Lung (tissue), 17 donors: ENCODE measurements at places on chromosomes 2 and 18. TPM values are rescaled to one million over a fixed set of nuclear protein-coding genes. Genes with fewer than 3 reads are reported as not detected.

DNA sequence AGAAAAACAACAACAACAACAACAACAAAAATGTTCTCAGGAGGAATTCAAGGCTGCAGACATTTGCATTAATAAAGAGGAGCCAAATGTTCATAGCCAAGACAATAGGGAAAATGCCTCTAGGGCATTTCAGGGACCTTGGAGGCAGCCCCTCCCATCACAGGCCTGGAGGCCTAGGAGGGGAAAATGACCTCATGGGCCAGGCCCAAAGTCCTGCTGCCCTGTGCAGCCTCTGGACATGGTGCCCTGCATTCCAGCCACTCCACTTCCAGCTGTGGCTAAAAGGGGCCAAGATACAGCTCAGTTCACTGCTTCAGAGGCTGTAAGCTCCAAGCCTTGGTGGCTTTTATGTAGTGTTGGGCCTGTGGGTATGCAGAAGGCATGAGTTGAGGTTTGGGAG is 314.5 kb downstream of the CYRIA start:
- H3K27ac ChIP-seq = no peak overlapping the region
- no peaks in the 10 kb centered on the region for H3K4me1 ChIP-seq
- no peak for DNase-seq
- H3K36me3 ChIP-seq = no peaks in the 10 kb centered on the region

GRCh38 chr2:31028417-31028816 is 109.8 kb downstream of the GALNT14 start:
- H3K27me3 ChIP-seq = no peaks in the 10 kb centered on the region
- no peak for DNase-seq
- H3K36me3 ChIP-seq = no peaks in the 10 kb centered on the region
- H3K27ac ChIP-seq = no peak overlapping the region
- no peaks in the 10 kb centered on the region for H3K4me1 ChIP-seq

DNA sequence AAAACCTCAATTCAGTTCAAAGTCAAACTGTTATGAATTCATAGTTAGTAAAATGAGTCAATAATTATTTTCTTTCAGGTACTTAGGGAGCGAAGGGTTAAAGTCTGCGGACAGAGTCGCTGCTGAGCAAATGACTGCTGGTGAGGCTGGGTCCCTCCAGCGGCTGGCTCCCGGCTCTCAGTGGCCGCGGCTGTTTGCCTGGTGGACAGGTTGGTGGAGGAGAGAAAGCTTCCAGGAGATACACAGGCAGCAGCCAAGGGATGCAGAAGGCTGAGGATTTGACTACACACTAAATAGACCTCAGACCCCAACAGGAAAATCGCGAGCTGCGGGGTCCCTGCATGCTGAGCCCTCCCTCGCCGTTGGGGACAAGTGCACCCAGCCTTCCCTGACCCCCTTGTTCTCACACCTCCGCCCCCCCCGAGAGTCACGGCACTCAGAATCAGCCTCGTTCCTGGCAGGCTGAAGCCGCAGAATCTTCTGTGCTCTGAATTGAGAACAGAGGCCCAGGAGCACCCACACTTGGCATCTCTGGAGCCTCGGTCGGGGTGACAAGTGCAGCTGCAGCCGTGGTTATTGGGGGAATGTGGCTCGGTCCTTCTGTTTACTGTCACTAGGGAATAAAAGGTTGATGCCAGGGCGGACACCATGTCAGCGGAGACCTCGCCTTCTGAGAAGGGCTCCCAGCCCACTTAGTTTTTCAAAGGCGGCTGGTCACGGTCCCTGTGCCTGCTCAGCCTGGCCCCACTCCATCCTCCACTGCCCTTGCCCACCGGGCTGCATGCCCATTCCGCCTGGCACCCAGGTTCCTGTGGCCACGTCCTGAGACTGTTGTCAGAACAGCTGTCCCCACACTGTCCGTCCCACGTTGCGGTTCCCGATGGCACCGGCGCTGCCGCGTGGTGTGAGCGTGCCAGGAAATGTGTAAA is 74.0 kb downstream of the SLC66A2 start:
- H3K4me3 ChIP-seq = no peak overlapping the region
- no peaks in the 10 kb centered on the region for H3K36me3 ChIP-seq
- H3K27ac ChIP-seq = no peak overlapping the region
- no peaks in the 10 kb centered on the region for H3K27me3 ChIP-seq

- peaks cover 13% of the 10 kb centered on the region for H3K36me3 ChIP-seq
- no peaks in the 10 kb centered on the region for H3K27me3 ChIP-seq
- DNase-seq = no peak
- H3K4me3 ChIP-seq = no peak overlapping the region
Observed at GRCh38 chr18:76457475-76457874, 37.6 kb downstream of the ZNF516 start.

DNA sequence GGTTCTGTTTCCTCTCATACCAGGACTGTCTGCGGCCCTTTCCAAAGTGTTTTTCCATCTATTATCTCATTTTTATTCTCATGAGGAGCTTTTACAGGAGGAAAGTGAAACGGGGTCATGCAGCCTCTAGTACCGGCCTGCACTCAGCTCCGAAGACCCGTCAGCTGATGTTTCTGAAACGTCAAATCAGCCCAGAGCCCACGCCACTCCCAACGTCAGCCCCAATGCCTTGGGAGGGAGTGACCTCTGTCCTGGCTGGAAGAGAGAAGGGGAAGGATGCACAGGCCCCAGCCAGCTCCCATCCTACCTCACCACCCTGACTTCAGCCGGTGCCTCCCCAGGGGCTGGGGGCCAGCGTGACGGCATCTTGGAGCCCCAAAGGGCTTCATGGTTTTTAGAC is 58.5 kb downstream of the ADCY3 start:
- H3K36me3 ChIP-seq = no peaks in the 10 kb centered on the region
- H3K4me1 ChIP-seq = peaks cover 6% of the 10 kb centered on the region
- H3K4me3 ChIP-seq = no peak overlapping the region
- DNase-seq = no peak
- no peaks in the 10 kb centered on the region for H3K27me3 ChIP-seq
- no peak overlapping the region for H3K27ac ChIP-seq

DNA sequence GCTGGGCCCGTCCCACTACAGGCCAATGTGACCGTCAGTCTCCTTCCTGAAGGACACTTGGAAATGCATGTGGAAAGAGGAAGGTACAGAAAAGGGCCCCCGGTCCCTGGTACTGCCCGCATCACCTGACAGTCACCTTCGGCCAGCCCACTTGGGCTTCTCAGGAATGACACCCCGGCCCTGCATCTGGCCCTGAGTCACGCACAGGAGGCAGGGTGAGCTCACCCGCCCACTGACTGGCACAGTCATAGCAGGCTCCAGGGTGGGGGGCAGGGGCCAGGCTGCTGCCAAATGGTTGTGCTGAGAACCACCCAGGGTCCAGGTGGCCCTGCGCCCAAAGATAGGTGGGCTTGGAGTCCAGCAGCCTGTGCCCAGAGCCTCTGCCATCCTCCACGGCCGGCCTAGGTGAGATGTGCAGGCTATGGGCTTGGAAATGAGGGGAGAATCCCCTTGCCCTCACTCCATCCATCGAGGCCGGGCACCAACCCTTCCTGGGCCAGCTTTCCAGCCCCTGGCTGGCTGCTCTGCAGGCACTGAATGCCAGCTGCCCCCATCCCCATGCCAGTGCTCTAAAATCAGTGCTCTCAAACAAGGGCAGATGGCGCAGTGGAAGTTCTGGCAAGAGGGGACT is 14.1 kb downstream of the EMX1 start:
- no peak overlapping the region for H3K4me3 ChIP-seq
- H3K36me3 ChIP-seq = no peaks in the 10 kb centered on the region
- H3K27ac ChIP-seq = no peak overlapping the region

DNA sequence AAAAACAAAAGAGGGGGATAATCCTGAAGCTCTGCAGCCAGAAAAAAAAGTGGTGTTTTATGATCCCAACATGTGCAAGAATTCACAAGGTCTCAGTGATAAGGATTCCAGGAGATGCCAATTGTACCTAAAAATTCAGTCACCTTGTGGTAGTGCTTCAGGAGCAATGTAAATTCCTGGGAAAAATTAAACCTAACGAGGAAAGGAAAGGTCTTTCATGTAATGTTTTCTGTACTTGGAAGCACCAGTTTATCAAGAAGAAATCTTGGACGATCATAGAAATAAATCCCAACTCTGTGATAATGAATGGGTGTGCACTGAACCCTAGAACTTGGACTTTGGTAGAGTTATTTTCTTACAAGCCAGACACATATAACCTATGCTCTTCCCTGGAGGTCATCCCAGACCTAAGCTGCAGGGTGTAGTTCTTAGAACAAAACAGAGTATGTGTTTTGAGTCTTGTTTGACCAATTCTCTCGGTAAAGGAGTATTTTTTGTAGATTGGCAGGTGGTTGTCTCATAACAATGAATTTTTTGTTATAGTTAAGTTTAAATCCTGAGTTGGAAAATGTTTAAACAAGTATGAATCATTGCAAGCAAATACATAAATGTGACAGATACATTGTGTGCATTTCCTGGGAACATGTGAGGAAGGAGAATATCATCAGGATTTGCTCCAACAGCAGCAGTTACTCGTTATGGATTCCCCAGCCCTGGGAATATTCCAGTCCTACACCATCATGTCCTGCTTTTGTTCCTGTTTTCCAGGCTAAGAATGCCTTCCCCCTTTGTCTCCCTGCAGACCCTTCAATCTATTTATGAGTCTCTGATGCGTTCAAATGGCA is 224.6 kb downstream of the NAPG start:
- H3K4me1 ChIP-seq = peaks cover 5% of the 10 kb centered on the region
- peaks cover 64% of the 10 kb centered on the region for H3K36me3 ChIP-seq
- H3K4me3 ChIP-seq = no peak overlapping the region
- H3K27me3 ChIP-seq = no peaks in the 10 kb centered on the region
- DNase-seq = no peak
- H3K27ac ChIP-seq = no peak overlapping the region

Gene MEP1B
- total RNA-seq = not detected

Gene DPYSL5
- total RNA-seq = 0.09 TPM
